ENCODE measurements at places on chromosomes 12 and 14.

DNA sequence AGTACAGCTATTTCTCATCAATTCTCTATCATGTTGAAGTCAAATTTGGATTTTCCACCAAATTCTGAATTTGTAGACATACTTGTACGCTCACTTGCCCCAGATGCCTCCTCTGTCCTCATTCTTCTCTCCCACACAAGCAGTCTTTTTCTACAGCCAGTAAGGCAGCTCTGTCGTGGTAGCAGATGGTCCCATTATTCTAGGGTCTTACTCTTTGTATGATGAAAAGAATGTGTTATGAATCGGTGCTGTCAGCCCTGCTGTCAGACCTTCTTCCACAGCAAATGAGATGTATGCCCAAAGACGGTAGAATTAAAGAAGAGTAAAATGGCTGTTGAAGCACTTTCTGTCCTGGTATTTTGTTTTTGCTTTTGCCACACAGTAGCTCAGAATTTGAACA, 17.2 kb upstream of the PAPLN start:
- no peak for DNase-seq

DNA sequence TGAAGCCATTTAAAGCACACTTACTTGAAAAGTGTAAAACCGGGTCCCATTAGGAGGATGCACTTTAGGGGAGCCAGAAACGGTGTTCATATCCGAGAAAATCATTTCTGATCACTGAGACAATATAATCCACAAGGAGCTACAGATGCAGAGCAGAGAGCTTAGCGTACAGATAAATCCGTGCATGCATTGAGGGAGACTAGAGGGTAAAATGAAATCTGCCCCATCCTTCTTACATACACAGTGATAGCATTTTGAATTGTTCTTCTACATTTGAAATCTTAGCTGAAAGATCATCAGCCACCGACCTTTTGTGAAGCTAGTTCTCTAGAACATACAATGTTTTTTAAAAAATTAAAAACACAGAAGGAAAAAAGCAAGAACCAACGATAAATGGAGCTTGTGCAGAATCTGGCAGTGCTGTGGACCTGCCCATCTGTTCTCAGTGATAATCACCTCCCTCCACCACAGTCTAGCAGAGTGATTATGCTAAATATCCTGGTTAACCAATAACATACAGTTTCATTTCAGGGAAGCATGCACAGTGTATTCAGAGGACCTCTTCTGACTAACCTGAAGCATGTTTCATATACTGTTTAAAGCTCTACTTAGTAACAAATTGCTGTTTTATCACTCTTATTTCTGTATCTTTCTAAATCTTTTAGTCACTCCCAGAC, 161.1 kb downstream of the PPFIA2 start:
- DNase-seq, result no peak

- DNase-seq, result no peak
Measured at GRCh38 chr12:112851024-112851777, 55.6 kb upstream of the OAS1 start.

GRCh38 chr12:77891518-77892147, 60.9 kb downstream of the NAV3 start:
- no peak for DNase-seq

DNA sequence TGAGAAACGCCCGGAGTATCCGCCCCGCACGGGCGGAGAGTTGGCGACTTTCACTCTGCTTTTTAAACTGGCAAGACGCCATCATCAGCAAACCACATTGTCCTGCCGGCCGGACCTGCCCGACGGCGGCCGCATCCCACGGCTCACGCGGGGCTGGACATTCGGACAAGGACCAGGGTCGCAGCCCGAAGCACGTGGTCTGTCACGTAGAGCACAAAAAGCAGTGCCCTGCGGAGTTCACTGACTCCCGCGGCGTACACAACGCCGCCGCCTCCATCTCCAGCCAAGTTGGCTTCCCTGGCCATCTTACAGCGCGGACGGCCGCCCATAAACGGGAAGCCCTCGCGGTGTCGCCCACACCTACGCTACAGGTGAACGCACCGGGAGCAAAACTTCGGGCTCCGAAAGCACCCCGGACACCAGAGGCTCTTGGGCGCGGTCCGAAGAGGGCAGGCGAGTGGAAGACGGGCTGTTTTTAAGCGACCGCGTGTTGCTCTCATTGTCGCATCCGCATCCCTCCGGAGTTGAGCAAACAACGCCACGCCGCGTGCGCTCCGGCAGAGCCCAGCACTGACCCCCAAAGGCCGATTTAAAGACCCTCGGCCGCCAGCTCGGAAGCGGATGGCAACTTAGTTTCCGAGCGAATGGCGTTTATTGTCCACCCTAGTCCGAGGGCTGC, 966 bp downstream of the SINHCAF start:
- no peak for DNase-seq

DNA sequence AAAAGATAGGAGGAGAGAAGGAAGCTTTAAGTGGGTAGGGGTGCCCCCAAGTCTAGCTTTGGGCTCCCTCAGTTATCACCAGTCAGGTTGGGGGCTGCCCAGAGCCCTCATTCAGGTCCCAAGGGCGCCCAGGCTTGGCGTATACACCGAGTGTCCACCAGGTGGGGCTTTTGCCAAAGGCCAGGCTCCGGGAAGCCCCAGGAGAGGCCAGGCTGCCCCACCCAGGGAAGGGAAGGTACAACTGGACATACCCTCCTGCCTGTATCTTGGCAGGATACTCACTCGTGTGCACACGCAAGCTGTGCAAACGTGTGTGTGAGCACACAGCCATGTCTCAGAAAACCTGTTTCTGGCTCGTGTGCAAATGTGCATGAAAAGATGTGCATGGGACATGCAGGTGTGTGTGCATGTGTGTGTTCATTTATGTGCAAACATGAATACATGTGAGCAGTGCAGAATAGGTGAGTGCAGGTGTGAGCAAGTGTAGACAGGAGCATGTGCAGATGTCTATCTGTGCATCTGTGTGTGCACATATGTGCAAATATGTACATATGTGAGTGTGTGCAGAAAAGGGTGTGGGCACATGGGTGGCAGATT, 103.9 kb upstream of the MYL2 start:
- no peak for DNase-seq

DNA sequence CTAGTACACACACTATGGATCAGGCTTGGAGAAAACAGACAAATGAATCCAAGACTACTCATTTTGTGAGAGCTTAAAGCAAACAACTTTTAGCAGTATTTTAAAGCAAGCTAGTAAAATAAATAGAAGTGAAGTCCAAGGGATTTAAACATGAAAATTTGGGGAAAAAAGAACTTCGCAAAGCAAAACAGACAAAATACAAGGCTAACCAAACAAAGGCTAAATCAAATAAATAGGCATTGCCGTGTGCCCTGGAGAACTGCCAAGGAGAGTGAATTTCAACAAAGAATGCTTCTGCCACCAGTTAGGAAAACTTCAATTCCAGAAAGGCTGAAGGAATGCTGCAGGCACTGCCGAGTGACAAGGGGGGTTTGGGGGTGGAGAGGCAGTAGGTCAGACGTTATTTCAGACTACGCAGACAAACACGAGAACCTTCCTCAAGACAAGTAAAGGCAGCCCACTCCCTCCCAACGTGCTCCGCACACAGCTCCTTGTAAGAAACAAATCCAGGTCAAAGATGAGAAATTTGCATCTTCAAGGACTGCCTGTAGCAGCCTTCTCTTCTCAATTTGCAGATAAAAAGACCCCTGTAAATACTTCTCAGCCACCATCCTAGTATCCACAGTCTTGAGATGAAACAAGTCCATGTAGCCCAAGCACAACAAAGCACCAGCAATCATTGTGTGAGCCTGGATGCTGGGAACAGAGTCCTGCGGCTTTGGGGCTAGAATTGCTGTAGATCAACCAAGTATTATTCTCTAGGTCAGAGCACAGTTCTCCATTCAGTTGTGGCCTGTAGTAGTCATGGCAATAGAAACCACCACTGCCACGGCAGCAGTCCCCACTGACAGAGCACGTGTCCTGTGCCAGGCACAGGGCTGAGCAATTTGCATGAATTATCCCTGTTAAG, 43.3 kb downstream of the EFCAB11 start:
- no peak for DNase-seq

GRCh38 chr12:122937622-122938091, 28.6 kb downstream of the ABCB9 start:
- DNase-seq, result no peak

DNA sequence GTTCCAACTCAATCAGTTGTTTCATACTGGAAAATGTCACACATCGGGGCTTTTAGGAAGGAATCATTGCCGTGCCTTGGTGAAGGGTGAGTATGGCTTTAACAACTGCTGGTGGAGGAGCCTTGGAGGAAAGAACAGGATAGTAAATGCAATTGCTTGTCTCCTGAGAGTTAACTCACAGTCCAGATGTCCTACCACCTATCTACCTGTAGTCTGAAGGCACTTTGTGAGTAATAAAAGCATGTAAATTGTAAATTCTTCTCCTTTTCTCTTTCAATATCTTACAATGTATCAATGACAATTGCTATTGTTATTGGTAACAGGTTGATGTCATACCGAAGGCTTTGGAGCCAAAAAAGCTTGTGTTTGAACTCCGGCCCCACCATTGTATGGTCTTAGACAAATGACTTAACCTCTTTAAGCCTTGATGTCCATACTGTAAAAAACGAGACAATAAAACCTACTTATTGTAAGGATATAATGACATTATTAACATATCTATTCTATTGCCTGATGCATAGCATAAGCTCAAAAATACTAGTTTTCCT, 397.4 kb downstream of the ADAMTS20 start:
- DNase-seq, result no peak

GRCh38 chr12:27319848-27320247, 12.8 kb upstream of the BMAL2 start:
- DNase-seq, result no peak

DNA sequence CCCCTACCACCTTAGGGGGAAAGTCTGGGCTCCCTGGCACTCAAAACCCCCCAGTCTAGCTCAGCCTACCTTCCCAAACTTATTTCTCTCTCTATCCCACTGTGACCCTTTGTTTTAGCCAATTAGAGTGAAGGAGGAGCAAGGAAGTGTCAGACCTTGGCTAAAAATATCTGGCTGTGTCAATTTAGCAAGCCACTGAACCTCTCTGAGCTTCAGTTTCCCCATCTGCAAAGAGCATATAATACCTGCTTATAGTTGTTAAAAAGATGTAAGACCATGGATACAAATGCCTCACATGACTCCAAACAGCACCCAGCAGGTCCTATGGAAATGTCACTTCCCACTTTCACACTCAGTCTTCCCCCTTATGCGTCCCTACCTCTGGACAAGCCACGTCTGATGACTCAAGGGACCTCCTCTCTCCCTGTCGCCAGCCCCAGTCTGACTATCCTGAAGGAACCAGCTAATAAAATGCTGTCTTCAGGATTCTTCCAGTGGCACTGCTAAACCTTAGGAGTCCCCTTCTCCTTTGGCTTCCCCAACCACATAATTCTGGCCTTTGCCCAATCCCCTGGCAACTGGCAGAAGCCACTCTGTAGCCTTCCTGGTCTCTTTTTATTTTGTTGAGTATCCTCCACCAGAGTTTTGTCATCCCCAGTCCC, 19.3 kb downstream of the FOXN3 start:
- DNase-seq, result no peak

DNA sequence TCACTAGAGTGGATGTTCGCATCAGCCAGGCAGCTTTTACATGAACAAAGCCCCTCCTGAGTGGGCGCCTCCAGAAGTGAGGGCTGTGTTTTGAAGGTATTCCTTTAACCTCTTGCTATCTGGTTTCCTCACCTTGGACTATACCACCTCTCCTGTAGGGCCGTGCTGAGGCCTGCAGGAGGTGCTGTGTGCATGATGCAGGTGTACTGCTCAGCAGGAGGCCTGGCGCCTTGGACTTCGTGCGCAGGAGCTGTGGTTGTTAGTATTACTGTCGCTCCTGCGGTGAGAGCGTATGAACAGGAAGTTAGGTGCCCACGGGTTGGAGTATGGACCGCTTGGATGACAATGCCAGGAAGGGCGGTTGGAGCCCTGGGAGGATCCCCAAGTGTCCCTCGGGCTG, 130.7 kb downstream of the TSPAN9 start:
- DNase-seq, result no peak

DNA sequence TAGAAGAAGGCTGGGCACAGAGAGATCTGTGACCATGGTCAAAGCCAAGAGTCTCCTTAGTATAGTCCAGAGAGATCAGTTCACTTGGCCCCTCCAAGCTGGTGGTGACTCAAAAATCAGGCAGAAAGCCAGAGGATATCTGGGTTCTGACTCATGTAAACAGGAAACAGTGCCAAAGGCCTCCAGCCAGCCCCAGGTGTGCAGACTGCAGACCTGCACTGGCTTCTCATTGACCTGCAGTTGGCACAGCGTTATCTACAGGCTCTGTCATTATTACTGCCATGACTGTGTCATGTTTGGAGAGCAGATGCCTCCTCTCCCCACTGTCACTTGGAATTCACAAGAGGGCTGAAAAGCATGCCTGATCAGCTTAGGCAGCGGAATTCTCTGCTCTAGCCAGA, 295.7 kb upstream of the PRKD1 start:
- DNase-seq, result no peak

DNA sequence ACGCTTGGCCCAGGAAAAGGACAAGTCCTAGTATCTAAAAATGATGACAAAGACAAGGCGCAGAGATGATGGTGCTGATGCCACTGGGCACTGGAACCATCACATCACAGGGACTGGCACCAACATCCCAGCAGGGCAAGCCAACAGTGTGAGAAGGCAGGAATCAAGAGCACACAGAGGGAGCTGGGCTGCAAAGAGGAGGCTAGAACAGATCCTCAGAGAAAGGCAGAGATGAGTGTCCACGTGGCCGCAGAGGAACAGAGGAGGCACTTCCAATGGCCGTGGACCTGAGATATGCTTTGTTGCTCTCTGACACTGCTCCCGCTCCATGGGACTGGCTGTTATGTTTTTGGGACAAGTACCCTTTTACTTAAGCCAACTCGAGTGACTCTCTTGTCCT, 17.9 kb downstream of the FOXN3 start:
- DNase-seq, result no peak

- peak; percentile 40 for DNase-seq
Measured at GRCh38 chr14:90697577-90698206, 118.5 kb downstream of the TTC7B start.

- DNase-seq, result no peak
Measured at GRCh38 chr12:52682938-52683574, 2.8 kb upstream of the KRT1 start.

- DNase-seq, result no peak
Measured at GRCh38 chr14:57009585-57010515, 199.6 kb upstream of the OTX2 start.
